Activated gamma-delta T cell treated with anti-CD3 and anti-CD28 coated beads, Interleukin-2, amount 50 U/mL, for 16 hours (primary cell): ENCODE measurements at places on chromosomes 7 and 10.

DNA sequence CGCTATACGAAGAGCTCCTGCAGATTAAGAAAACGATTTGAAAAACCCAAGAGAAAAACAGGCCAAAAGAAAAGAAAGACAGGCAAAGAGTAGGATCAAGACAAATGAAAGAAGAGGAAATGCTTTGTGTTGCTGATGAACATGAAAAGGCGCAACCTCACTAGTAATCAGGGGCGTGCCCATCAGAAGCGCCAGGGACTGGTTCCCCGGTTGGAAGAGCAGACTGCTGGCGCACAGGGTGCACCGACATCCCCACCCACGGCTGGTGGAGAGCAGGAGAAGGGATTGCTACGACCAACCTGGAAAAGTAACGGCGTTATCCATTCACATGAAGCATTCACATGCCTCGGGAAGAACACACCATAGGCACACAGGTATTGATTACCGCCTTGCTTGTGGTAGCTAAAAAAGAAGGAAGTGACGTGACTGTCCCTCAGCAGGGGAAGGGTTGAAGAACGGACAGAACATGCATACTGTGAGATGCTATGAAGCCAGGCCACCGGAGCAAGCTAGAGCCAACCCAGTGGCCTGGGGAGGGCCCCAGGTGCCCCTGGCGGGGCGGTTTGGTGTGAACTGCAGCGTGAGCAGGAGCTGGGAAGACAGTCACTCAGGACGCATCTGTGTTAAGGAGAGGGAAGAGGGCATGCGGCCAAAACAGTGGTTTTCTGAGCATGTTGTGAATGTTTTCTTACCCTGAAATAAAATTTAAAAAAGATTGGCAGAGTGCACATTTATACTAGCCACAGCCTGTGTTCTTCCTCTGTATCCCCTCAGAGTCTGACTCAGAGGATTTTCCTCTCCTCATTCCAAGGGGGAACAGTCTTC lies 18.3 kb downstream of the AGAP3 start:
- no peak for DNase-seq

DNA sequence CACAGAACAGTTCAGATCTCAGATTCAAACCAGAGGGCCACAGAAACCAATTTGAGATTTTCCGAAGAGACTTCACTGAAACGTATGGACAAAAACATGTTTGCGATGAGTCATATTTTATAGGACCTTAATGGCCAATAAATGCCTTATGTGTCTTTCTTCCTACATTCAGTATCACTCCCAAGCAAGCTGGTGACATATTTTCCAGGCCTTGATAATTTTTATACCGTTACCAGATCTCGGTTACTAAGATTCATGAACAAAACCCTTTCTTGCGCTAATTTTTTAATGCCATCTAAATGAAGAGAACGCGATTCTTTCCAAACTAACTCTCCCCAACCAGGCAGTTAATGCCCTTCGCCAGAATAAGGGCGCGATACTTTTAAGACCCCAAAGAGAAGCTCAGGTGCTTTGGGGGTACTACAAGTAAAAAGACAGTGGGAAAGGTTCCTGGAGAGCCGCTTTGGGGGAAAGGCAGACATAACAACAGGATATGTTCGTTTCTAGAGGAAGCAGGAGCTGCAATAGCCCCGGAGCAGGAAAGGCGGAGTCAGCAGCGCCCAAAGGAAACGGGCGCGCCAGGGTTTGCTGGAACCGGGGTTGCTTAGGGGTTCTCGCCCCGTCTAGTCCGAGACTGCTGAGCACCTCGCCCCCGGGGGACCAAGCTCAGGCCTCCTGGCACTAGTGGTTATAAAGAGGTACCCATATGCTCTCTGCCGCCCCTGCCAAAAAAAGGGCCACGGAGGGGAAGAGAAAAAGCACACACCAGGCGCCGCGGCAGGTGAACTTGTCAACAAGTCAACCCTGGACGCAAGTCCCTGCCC lies 884 bp downstream of the ICA1 start:
- DNase-seq = no peak

DNA sequence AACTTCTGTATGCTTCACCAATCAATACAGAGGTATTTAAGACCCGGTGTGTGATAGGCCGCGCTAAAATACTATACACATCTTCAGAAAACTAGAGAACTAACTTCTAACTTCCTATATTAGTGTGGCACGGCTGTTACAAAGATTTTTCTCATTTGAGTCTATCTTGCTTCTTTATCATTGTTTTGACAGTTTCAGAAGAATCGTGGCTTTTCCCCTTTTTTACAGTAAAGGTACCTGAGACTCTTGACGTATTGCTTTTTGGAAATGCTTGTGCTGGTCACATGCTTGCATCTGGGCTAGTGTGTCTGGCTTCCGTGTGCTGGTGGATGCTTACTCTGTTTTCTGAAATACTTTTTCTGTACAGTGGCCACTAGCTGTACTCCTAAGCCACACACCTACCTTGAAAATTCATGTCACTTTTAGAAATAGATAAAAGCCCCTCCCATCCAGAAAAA lies 12.7 kb downstream of the IKZF1 start:
- no peak for DNase-seq

DNA sequence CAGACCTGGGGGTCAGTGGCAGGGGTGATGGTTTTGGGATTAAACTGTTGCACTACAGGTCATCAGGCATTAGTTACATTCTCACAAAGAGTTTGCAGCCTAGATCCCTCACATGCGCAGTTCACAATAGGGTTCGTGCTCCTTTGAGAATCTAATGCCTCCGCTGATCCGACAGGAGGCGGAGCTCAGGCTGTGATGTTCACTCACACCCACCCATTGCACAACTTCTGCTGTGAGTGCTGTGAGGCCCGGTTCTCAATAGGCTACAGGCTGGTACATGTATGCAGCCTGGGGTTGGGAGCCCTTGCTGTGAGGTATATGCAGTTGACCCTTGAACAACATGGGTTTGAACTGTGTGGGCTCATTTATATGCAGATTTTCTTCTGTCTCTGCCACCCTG lies 416.4 kb downstream of the GFRA1 start:
- DNase-seq = no peak

GRCh38 chr7:22726345-22726906 lies 574 bp upstream of the IL6 start:
- DNase-seq = no peak

DNA sequence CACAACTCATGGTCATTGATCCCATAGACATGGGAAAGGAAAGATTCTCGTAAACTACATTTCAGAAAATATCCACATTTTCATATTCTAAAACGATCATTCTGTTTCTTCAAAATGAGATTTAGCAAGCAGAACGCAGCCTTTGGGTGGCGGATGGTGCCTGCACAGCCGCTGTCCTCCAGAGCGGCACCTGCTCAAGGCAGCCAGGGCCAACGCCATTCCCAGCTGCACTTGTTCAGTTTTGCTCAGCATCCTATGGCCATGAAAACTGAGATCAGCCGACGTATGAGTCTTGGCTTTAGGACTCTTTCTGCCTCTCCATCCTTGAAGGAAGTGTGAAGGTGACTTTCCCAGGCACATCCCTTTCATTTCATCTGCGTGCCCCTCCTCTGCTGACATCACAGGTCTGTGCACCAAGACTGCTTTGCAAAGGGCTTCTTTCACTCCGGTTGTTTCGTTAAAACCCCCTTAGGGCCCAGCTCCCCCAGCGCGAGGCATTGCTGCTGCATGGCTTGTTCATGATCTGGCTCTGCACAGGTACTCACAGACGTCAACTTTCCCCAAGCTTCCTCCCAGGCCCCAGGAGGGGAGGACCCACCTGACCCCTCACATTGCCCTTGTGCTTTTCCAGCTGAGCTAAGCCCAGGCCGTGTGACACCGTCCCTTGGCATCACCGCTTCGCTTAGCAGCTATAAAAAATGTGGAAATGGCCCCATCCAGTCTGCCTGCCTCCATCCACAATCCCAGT lies 37.2 kb downstream of the TCERG1L start:
- no peak for DNase-seq

DNA sequence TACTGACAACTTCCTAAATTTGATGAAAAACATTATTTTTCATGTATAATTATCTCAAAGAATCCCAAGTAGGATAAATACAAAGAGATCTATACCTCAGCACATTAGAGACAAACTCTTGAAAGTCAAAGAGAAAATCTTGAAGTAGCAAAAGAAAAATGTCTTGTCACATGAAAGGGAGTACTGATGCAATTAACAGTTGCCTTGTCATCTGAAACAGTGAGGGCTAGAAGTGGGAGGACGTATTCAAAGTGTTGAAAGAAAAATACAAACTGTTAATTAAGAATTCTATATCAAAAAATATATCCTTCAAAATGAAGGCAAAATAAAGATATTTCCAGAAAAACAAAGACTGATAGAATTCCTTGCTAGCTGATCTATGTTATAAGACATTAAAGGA lies 35.5 kb upstream of the ARHGAP22 start:
- DNase-seq = no peak

DNA sequence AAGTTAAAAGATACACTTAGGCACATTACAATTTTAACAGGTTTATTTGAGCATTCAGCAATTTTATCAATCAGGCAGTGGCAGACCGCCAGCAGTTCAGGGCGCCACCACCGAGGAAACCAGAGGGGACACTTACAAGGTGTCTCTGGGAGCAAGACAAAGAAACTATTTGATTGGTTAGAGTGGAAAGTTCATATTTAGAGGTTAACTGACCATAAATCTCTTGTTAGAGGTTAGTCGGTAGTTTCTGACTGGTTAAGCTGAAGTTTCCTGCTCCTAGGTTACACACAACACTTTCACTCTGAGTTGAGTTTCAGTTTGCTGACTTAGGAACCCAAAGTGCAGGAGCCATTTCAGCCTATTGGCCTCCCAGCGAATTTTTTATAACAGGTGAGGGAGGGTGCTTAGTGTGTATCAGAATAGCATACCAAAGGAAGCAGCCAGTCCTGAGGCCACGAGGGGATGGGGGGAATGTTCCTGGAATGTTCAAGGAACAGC lies 10.8 kb upstream of the PVRIG start:
- no peak for DNase-seq

GRCh38 chr10:130713135-130713534 lies 576.9 kb downstream of the GLRX3 start:
- DNase-seq = no peak

- no peak for DNase-seq
Measured at GRCh38 chr10:19812976-19813375, 3.3 kb upstream of the PLXDC2 start.

GRCh38 chr7:5564894-5565293 lies 141.3 kb upstream of the TNRC18 start:
- no peak for DNase-seq

DNA sequence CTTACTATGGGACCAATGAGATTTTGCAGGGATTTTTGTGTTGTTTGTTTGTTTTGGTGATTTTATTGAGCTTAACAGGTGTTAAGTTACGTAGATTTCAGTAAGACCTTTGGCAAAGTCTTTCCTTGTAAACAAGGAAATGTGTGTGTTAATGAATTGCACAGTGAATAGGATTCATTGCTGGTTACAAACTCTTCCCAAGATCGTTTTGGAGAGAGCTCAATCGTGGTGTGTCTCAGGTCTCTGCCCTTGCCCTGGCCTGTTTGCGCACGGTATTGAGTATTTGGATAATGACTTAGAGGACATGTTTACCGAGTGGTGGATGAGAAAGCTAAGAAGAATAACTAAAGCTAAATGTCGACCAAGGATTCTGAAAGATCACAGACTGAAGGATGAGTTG lies 41.9 kb downstream of the PRPF18 start:
- DNase-seq = no peak

- DNase-seq = no peak
Measured at GRCh38 chr10:78717200-78717599, 351.6 kb upstream of the ZMIZ1 start.

GRCh38 chr7:107900496-107901015 lies 9.6 kb downstream of the DLD start:
- no peak for DNase-seq

DNA sequence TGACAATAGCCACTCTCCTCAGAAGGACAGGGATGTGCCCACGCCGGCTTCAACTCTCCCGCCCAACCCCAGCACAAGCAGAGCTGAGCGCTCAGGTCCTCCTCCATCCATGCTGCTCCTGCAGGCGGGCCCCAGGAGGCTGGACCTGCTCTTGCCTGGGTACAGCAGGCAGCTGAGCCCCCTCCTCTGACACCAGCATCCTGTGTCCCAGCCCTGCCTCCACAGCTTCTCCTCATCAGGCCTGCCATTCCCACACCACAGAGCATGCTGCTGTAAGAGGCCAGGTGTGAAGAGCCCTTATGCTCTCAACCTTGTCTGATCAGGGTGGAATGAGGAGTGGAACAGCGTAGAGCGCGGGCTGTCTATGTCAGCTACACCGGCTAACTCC lies 302.2 kb downstream of the PTPRN2 start:
- no peak for DNase-seq

DNA sequence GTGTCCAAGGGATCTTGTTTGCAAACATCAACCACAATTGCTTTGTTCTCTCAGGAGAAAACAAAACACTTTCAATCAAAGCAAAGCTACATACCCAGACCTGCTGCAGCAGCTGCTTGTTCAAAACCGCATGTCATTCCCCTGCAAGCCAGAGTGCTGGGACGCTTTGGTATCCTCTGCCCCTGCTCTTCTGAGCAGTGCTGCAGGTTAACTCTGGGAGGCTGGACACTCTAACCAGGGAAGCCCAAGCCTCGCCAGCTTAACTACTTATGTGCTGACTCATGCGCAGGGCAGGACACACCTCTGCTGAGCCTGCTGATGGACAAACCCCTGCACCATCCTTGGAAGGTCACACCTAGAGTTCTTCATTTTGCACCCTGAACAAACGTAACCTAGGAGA lies 28.2 kb upstream of the ASAH2 start:
- DNase-seq = no peak

DNA sequence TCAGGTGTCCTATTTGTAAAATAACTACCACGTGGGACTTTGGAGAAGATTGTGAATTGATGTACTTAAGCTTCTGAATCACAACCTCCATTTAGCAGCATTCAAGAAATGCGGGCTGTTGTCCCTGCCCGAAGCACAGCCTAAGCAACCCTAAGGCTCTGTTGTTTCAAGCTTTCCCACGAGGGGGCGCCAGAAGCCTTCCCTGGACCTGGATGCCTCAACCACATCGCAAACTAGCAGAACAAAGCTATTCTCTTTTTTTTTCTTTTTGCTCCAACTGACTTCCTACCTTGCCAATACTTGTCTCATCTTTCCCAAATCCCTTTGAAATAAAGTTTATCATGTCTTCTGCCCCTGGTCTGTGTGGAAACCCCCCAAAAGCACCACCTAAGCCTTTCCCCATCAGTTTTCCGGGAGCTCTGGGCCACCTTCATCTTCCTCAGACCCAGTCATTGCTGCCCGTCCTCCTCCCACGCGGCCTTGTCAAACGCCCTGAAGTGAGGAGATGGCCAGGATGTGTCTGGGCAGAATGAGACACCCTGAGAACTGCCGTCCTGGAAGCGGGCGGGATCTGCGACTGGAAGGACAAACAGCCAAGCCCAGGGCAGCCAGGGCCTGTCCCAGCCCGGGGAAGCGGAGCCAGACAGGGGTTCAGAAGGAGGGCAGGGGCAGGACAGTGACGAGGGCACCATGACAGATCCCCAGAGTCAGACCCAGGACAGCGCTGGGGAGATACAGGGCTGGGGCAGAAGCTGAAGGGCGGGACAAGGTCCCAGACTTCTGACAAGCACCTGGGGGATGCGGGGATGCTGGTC lies 112.7 kb downstream of the SLIT1 start:
- DNase-seq = peak; percentile 80
